ENCODE measurements at places on chromosomes 7 and 10. TPM values are rescaled to one million over a fixed set of nuclear protein-coding genes. Genes with fewer than 3 reads are reported as not detected.

PNLIPRP1 gene
- total RNA-seq = 0.60 TPM

UTF1 gene
- not detected for total RNA-seq

CD36 gene
- total RNA-seq = 1,259 TPM

GBX1 gene
- not detected for total RNA-seq

TBATA gene
- total RNA-seq = not detected

RBM20 gene
- 186 TPM for total RNA-seq

ITPRID1 gene
- not detected for total RNA-seq

GDF2 gene
- total RNA-seq = not detected

SND1 gene
- total RNA-seq = 73.8 TPM

UCMA gene
- total RNA-seq = not detected

PLOD3 gene
- total RNA-seq = 49.3 TPM

HOXA1 gene
- total RNA-seq = 0.15 TPM

CARD11 gene
- total RNA-seq = 0.21 TPM

- no peak for DNase-seq
Observed at GRCh38 chr10:14556285-14556956, 218.3 kb downstream of the FAM107B start.

GRCh38 chr7:27533652-27534081 lies 129.0 kb downstream of the HIBADH start:
- no peak for DNase-seq

DNA sequence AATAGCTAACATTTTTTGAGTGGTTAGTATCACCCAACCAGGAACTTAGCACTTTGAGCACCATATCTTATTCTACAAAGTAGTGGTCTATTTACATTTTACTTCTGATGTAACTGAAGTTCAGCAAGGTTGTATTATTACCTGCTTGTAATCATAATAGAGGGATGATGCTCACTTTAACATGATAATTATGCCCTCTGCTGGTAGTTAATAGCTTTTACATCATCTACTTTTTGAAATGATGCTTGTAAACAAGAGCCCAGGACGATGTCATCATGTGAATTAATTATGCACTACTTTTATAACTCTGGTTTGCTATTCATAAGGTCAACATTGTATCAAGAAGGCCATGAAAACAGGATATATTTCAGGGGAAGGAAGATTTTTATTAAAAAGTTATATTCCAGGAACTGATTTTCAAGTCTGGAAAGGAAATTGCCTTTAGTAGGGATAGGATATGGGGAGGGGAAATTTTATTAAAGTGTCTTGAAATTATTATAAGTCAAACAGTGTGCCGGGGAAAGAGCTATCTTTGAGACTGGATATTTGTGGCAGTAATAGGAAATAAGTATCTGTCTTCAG lies 80.3 kb upstream of the SCIN start:
- no peak for DNase-seq

DNA sequence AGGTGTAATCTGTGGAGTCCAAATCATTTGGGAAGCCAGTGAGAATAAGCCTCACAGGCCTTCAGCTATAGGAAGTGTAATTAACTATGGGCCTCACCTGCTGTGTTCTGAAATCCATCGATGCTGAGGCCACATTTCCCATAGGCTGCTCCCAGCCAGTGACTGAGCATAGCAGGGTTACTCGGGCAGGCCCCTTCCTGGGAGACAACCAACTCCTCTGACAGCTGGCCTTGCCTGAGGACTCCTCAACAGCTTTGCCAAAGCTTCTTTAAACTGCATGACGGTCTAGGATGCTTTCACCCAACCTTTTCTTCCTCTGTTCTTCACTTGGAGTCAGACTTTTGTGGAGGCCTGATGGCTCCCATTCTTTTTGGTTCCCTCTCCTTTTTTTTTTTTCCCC lies 63.8 kb upstream of the SMNDC1 start:
- DNase-seq = no peak

DNA sequence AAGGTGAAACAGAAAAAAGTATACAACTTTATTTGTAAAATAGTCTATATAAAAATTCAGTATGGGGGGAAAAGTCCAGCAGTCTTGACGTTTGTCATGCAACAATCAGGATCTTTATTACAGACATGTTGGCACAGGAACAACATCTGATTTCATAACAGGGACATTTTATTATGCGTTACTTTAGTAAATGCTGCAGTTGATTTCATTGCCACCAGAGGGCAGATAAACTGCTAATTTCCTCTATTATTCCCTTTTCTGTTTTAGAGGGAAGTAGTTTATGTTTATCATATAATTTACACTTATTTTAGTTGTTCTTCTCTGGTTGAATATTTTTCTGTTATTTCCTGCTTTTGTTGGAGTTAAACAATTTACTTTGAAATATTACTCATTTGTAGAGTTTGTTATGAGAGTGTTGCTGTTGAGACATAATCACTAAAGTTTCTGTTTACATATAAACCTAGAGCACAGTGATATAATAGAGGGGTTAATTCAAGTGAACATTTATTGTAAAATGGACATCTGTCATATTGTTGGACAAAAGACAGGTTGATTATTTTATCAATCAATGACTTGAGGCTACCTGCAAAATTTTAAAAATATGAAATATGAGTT lies 3.3 kb downstream of the PLXDC2 start:
- peak; percentile 78 for DNase-seq

DNA sequence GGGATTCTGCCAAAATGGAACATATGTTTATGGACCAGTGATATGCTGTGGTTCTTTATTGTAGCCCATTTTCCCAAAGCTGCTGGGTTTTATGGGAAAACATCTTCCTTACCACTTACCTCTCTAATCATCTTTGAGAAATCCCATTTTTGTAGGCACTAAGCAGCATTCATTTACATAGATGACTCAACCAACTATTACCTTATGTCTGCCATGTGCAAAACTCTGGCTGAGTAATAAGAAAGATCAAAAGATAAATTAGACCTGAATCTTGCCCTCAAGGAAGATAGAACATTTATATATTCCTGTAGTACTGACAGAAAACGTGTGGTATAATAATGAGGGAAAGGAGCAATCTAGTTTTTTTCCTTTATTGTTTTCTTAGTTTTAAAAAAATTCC lies 24.3 kb downstream of the CBLL1 start:
- no peak for DNase-seq

GRCh38 chr7:84258628-84259027 lies 64.0 kb upstream of the SEMA3A start:
- no peak for DNase-seq

DNA sequence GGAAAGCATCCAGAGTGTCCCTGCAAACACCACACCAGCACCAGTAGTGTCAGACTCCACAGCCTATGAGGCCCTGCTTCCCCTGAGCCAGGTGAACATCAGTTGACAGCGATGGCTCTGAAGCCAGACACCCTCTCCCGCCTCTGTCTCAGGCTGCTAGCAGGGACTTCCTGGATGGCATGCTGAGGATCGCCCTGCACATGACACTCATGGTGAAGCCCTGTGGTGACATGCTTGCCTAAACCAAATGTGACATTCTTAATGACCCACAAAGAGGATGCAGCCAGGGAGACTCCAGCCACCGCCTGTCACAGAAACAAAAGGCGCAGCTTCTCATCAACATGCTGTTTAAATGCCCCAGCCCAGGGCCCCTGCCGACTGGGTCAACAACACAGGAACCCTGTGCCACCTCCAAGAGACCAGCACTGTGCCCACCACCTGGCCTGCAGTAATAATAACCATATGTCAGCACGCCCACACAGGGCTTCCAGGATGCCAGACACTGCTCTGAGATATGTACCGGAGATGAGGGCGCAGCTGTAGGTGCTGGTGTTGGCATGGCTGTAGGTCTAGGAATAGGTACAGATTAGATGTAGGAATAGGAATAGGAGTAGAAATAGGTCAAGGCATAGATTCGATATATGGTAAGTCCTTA lies 81.3 kb downstream of the GRID1 start:
- no peak for DNase-seq

- DNase-seq = no peak
Observed at GRCh38 chr10:123863721-123864482, 27.7 kb downstream of the CPXM2 start.

DNA sequence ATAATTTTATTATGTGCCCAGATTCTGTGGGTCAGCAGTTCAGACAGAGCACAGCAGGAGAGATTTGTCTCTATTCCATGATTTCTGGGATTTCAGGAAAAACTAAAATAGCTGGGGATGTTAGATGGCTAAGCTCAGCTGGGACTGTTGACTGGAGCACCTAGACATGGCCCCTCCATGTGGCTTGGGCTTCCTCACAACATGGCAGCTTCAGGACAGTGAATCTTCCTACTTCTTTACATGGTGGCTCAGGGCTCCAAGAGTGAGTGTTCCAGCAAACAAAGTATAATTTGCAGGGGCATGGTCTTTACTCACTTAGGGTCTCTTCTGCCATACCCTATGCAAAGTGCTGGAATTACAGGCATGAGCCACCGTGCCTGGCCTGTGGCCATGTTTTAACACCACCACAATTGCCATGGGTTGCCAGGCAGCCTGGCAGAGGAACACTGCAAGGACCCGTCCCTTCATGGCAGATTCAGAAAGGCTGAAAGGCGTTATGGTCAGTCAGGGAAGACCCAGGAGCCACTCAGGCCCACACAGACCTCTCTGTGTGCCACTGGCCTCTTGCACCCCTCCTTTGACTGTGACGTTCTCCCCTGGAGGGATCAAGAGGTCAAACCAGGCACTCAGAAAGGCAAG lies 50.8 kb upstream of the ZMIZ1 start:
- DNase-seq = no peak

GRCh38 chr7:32519763-32520162 lies 24.5 kb downstream of the AVL9 start:
- DNase-seq = no peak

DNA sequence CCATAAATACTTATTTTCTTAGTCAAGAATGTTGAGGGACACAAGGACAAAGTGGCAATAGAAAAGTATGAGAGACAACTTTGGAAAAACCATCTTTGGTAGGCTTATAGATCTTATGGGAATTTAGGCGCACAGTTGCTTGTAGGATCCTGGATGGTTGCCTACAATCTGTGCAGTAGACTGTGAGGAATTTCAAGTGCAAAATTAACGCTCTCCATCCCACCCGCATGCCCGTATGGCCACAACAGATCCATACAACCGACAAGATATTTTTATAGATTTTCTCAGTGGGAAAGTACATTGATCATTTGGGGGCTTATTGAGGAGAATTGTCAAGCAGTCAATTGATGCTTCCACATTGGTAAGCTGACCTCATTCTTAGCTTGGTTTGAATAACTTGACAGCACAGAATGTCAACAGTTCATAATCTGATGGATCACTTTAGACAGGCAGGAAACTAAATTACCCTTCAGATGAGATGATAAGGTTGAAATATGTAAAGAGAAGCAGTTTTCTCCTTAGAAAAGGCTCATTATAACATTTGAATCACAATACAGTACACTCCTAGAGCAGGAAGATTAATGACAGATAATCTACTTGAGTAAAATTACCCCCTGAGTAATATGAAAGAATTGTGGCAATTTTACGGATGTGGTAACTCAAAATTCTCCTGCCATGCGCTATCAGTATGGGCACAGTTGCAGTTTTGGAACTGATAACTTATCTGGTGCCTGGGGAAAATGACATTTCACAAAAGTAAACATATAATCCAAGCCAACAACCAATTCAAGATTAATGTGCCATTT lies 479.7 kb downstream of the KIF20B start:
- DNase-seq = no peak

DNA sequence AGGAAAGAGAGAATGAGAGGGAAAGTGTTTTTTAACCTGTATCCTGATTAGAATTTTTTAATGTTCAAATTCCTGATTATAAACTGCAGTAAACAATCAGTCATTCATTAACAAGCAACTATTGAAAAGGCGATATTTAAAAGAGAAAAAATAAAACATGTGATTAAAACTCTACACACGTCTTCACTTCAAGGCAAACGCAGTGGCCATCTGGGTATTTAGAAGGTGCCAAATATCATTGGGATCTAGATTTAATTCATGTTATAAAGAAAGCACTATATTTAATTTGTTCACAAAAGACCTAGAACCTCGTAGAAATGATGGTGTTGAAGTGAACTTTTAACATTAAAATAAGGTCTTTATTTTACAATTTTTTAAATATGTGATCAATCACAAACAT lies 189.4 kb upstream of the KLF14 start:
- DNase-seq = no peak

DNA sequence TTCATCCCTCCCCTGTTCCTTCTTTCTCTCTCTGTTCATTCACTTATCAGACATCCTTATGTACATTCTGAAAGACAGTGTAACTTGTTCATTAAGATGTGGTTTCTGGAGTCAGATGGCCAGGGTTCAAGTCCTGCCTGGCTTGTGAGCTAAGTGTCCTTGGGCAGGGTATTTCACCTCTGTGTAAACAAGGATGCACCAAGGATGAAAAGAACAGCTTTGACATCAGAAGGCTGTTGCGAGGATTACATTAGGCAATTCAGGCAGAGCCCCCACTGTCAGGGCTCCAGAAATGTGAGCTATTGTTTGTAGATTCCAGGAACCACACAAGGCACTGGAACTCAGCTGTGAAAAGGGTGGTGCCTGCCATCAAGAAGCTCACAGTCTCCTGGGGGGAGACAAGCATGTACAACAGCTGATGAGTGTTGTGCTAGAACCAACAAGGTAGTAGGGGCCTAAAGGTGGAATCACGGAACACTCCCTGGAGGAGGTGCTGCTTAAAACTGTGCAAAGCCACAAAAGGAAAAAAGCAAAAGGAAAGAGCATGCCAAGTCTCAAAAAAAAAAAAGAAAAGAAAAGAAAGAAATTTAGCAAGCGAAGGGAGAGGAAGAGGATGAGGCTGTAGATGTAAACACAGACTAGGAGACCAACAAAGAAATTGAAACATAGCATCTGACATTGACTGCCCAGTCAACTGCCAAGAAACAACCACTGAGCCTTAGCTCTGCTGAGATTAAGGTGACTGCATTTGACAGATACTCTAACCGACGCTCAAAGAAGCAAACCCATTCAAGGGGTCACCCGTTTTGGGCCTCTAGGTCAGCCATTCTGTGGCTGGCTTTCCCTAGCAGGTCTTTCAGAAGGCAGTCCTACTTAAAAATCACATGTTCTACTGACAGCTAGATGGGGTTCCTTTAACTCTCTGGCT lies 12.5 kb downstream of the PDLIM1 start:
- DNase-seq = no peak

DNA sequence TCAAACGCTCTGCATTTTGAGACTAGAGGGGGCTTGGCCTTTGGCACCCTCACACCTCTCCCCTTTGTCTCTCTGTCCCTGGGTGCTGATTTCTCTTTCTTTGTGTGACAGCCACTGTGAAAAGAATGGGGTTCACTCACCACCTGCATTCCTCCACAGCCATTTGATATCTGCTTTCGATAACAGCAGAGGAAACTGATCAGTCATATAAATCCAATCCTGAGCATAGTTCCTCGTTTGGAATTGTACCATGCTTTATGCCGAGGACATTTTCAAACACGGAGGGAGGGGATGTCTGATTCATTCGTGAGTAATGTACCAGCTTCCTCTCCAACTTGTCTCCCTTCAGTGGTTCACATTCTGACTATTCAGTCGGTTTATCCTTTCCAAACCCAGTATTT lies 15.8 kb downstream of the MET start:
- DNase-seq = no peak

DNA sequence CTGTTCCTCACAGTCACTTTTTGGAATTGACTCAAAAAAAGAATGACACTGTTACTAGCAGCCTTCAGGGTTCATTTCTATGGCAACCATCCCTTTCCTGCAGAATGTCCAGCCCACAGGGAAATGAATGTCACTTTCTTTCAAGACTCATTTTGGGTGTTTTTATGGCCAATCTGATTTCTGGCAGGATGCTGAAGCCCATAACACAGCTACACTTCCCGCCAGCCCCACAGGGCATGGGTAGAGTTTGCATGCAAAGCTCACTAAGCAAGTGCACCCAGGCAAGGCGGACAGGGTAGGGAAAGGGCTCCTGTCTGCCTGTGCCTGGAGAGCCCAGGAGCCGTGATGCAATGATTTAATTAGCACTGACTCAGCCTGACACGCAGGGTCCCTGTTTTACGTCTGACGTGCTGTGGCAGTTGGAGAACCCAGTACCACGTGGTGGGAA lies 26.1 kb upstream of the GPAM start:
- DNase-seq = no peak

Measured in heart right ventricle (tissue), 16 donors.